ENCODE measurements at places on chromosomes 7 and 10.

- no peak for DNase-seq
Measured at GRCh38 chr7:134726581-134726980, 52.9 kb upstream of the CALD1 start.

GRCh38 chr7:127798023-127798422, 146.0 kb downstream of the SND1 start:
- no peak for DNase-seq

DNA sequence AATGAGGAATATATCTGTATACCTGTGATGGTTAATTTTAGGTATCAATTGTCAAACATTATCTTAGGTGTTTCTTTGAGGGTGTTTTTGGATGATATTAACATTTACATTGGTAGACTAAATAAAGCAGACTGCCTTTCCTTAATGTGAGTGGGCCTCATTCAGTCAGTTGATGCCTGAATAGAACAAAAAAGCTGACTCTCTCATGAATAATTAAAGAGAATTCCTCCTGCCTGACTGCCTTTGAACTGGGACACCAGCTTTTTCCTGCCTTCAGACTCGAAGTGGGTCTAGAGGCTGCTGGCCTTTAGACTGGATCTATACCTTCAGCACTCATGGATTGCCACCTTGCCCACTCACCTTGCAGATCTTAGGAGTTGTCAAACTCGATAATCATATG, 117.9 kb upstream of the TMEM168 start:
- no peak for DNase-seq

GRCh38 chr7:100887516-100888290, 1.8 kb downstream of the UFSP1 start:
- DNase-seq, result peak; percentile 50

DNA sequence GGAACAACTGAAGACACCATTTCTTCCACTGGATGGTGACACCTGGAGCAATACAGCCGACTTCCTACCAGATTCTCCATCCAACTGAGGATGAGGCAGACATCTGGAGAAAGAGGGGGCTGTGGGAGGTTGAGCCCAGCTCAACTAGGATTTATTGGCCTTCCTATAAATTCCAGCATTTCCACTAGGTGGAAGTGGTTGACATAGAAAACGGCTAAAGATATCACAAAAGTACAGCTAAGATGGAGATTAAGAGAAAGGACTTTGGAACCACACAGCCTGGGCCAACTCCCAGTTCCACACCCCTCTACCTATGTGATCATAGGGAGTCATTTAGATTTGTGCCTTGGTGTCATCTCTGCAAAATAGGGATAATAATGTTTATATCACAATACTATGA, 61.3 kb upstream of the CAV2 start:
- DNase-seq, result no peak

DNA sequence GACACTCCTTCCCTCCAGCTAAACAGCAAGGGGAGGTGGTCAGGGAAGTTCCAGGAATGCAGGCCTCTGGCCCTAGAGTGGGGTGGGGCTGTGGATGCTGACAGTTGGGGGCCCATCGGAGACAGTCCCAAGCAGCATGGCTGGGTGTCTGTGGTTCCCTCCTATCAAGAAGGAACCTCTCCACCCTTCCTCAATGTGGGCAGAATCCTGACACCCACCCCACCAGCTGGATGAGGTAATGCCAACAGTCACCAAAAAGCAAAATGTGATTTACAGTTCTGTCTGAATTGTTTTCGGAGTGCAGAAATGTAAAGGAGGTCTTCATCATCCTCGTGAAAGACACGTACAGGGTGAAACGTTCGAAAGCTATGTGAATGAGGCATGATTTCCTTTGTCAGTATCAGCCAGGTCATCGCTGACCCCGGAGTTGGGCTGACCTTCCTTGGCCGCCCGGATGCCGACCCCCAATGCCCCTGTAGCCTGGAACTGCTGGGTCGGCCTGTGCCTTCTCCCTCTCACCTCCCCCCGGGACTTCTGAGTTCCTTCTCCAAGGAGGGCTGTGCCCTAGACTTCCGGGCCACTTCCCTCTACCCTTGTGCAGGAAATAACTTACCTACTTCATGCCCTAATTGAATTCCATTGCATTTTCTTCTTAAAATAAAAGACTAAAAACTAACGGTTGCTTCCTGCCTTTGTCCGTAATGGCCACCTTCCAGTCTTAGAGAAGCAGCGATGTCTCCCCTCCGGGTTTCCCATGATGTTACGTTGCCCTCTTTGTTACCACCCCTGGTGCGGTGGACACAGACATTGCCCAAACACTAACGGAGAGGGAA, 24.5 kb downstream of the FOXK1 start:
- DNase-seq, result no peak

DNA sequence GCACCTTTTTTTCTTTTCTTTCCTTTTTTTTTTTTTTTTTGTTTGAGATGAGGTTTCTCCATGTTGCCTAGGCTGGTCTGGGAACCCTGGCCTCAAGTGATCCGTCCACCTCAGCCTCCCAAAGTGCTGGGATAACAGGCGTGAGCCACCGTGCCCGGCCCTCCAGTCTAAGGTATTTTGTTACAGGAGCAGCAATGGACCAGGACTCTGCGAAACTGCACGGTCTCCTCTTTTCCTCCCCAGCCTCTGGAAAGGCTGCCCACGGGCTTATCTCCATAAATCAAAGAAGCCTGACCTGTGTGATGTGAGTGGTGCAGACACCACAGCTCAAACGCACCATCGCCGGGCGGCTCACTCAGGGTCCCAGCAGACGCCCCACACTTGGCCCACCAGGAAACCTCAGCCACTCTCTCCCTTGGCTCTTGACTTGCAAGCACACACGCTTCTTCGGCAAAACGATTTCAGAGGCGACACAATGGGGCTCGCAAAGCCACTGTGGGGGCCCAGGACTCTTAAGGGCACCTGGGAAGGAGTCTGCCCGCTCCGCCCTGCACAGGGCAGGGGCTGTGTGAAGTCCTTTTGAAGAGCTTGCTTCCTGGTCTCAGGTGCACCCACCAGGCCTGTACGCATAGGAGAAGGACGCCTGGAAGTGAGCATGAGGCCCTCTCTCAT, 20.6 kb downstream of the WDR86 start:
- no peak for DNase-seq

DNA sequence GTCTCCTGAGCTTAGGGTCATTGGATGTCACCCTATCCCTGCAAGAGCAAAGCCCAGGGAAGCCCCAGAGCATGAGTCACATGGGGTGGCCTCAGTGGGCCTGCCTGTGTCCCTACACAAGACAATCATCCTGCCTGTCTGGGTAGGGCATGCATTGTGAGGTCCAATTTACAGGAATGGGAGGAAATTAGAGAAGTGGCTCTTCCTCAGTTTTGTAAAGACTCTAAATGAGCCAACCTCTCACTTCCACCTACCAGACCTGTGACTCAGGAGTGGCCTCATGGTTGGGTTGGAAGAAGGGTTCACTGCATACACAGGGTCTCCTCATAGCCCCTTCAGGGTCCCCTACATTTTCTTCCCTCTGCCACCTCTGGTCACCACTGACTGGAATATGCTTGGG, 43.6 kb upstream of the SMNDC1 start:
- no peak for DNase-seq

- peak; percentile 44 for DNase-seq
Measured at GRCh38 chr10:74213571-74214162, 62.6 kb downstream of the ADK start.

DNA sequence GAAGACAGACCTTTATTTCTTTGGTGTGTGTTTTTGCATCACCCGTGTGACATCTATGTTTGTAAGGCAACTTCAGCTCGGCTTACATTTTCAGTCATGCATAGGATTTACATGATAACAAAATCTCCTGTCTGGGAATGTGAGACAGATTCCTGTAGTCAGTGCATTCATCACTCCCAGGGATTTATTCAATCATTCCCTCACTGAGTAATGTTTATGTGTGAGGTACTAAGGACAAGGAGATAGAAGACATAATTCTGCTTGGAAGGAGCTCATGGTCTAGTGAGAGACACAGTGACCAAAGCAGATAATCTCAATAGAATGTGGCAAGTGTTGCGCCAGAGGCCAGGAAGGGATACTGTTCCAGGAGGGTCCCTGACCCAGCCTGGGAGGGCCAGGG, 35.2 kb upstream of the BMPER start:
- DNase-seq, result no peak

DNA sequence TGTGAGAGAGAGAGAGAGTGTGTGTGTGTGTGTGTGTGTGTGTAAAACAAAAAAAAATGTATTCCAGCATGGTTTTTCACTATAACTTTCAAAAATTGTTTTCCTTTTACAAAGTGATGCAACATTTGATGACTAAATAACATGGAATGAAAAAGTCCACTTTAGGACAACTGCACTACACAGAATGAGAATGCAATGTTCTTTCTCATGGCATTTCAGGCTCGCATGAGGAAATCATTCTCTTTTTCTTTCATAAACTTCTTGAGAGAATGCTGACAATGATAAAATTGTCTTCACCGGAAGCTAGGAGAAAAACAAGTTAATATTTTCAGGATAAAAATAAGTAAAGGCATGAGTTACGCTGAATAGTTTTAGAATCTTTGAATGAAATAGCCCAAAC, 53.7 kb downstream of the SLC16A12 start:
- no peak for DNase-seq

GRCh38 chr10:69425041-69425440, 8.3 kb upstream of the TACR2 start:
- no peak for DNase-seq

DNA sequence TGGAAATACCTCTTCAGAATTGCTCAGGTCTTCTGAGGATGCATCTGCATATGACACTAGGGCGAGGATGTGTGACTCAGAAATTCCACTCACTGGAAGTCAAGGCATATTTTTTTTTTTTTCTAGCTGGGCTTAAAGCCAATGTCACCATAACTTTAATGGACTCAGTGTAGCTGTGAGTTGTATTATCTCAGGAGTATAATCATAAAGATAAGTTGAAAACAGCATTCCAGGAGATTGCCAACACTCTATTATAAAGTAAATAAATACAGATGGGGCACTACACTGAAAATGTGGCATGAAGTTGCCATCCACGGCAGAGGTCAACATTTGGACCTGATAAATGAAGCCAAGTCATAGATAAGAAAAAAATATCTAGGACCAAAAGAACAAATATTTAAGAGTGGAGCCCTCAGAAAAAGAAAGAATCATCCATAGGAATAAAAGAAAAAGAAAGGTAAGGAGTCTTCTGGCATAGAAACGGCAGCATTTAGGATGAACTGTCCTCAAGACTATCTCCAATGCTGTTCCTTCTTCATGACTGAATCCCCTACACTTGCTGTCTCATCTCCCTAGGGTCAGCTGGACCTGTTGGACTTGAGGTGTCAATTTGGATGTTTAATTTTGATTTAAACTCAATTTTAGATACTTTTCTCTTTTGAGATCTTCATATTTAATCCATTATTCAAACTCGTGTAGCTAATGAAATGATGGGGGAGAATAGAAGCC, 72.9 kb upstream of the CAV2 start:
- DNase-seq, result no peak

- DNase-seq, result no peak
Measured at GRCh38 chr10:109920016-109920415, 3.3 kb downstream of the XPNPEP1 start.

GRCh38 chr7:26580711-26581110, 283.7 kb downstream of the SKAP2 start:
- DNase-seq, result no peak

DNA sequence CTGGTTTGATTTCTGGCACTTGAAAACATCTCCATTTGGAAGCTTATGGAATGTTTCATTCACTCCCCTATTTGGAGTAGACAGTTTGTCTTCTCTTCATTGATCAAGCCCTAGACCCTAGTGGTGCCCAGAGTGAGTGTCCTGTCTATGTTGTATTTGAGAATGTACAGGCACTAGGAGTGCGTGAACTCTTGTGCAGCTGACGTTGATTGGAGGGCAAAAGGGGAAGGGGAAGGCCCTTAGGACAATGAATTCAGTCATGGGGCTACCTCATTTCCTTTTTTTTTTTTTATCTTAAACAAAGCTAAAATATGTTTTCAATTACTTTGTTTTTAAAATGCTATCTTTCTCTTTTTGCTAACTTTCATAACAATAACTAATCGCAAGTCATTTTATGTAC, 66.5 kb downstream of the ADD3 start:
- no peak for DNase-seq

GRCh38 chr7:57375783-57376182, 74.2 kb upstream of the ZNF716 start:
- no peak for DNase-seq

- no peak for DNase-seq
Measured at GRCh38 chr10:101414034-101414433, 60.1 kb downstream of the BTRC start.

- DNase-seq, result no peak
Measured at GRCh38 chr10:115503546-115503945, 410.4 kb downstream of the ATRNL1 start.

DNA sequence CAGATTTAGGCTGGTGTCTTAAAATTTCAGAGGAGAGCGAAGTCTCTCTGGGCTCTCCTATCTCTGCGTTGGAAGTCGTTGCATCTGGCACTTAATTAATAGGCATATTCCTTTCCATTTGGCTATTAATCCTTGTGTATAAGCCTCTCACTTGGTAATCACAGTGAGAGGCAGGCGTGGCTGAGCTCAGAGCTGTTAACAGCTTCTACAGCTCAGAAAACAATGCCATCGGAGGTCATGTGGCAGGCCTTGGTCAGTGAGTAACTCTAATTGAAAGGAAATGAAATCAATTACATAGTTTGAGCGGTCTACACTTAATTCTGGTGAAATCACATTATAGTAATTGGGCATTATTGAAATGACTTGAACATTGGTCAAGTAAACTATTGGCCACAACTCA, 135.1 kb downstream of the DPY19L1 start:
- no peak for DNase-seq

DNA sequence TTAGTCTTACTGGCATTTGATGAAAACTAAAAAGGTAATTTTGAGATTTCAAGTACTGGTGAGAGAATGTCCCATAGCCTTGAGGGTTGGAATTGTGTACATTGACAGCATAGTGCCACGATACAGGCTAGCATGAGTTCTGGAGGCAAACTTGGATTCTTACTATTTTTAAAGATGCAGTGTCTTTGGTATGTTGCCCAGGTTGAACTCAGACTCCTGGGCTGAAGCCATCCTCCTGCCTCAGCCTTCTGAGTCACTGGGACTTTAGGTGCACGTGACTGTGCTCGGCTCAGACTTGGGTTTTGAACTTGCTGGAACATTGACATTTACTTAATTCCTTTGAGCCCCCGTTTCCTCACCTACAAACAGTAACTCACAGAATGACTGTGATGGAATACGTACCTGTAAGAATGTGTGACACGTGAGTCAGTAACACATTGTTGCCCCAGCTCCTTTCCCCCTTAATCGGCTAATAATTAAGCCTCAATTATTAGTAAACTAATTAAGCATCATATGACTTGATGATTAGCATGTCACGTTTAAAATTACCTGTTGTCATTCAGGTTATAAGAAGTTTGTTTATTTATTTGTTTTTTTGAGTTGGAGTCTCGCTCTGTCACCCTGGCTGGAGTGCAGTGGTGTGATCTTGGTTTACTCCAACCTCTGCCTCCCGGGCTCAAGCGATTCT, 10.6 kb downstream of the DNAJB6 start:
- peak; percentile 11 for DNase-seq

- DNase-seq, result no peak
Measured at GRCh38 chr10:59517996-59518395, 155.6 kb upstream of the FAM13C start.

GRCh38 chr7:102175423-102176170, 111.1 kb upstream of the SH2B2 start:
- no peak for DNase-seq

- no peak for DNase-seq
Measured at GRCh38 chr10:32142646-32143045, 86.4 kb upstream of the KIF5B start.

Data from activated CD4-positive, alpha-beta T cell treated with anti-CD3 and anti-CD28 coated beads for 4 hours (primary cell).